ENCODE measurements at places on chromosomes 4 and X. TPM values are rescaled to one million over a fixed set of nuclear protein-coding genes. Genes with fewer than 3 reads are reported as not detected.

- peaks cover 7% of the 10 kb centered on the region for H3K4me1 ChIP-seq
- DNase-seq, result no peak
- H3K36me3 ChIP-seq, result no peaks in the 10 kb centered on the region
- H3K27ac ChIP-seq, result no peak overlapping the region
These were observed 217.5 kb downstream of the BANK1 start for GRCh38 chr4:102007959-102008425.

ITM2A gene
- total RNA-seq, result 148 TPM

DNA sequence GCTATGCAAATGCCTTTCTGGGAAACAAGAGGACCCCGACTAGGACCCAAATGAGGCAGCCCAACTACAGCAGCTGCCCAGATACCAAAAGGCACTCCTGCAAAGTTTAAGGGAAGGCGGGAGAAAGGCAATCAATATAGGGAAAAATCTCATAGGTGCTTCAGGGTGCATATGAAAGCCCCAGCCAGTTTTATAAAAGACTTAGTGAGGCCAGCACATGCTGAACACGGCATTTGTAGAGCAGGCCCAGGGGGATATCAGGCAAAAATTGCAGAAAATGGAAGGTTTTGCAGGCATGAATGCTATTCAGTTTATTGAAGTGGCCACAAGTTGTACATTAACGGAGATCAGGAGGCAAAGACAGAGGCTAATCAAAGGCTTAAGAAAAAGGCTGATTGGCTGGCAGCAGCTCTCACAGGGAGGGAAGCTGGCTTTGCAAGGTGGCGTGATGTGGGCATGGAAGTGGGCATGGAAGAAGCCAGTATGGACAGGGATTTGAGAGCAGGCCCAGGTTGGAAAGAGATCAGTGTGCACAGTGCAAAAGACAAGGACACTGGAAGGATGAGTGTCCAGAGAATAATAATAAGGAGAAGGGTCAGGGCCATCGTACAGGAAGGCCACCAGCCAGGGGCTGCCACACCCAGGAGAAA, 37.7 kb upstream of the UGT2B7 start:
- H3K4me1 ChIP-seq, result no peaks in the 10 kb centered on the region
- no peaks in the 10 kb centered on the region for H3K36me3 ChIP-seq
- no peaks in the 10 kb centered on the region for H3K27me3 ChIP-seq
- H3K27ac ChIP-seq, result no peak overlapping the region
- no peak for DNase-seq

NLGN3 gene
- total RNA-seq, result 1.6 TPM

TMEM150C gene
- total RNA-seq, result not detected

- no peak for DNase-seq
- no peaks in the 10 kb centered on the region for H3K36me3 ChIP-seq
- no peak overlapping the region for H3K27ac ChIP-seq
- H3K4me1 ChIP-seq, result no peaks in the 10 kb centered on the region
- no peak overlapping the region for H3K4me3 ChIP-seq
- no peaks in the 10 kb centered on the region for H3K27me3 ChIP-seq
These were observed 140.4 kb downstream of the MID1IP1 start for GRCh38 chrX:38941675-38942074.

SPATA4 gene
- not detected for total RNA-seq

DNA sequence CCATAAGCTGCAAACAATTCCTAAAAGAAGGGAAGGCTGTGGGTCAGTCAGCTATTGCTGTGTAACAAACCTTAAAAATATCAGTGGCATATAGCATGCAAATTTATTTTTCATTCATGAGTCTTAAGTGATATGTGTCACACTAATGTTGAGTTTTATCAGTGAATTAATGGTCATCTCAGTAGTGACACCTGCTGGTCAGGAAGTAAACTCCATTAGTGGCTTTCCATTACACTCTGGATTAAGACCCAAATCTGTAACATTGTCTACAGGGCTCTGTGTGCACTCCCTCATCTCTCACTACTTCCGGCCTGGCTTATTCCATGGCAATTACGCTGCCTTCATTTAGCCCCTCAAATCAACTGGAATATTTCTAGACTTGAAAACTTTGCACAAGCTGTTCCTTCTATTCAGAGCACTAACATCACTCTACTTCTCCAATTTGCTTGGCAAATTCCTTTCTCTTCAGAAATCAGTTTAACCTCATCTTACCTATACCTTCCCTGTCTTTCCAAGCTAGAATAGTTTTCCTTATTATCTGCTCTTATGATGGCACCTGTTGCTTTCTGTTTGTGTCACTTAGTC, 217.3 kb upstream of the TAPT1 start:
- H3K27me3 ChIP-seq, result no peaks in the 10 kb centered on the region
- H3K4me3 ChIP-seq, result no peak overlapping the region
- H3K36me3 ChIP-seq, result no peaks in the 10 kb centered on the region
- H3K4me1 ChIP-seq, result no peaks in the 10 kb centered on the region
- H3K27ac ChIP-seq, result no peak overlapping the region
- peak; percentile 15 for DNase-seq

GRCh38 chr4:84028340-84028739, 470.8 kb downstream of the NKX6-1 start:
- no peak overlapping the region for H3K4me3 ChIP-seq
- DNase-seq, result no peak
- H3K4me1 ChIP-seq, result no peaks in the 10 kb centered on the region
- no peaks in the 10 kb centered on the region for H3K36me3 ChIP-seq
- H3K27ac ChIP-seq, result no peak overlapping the region

- no peak for DNase-seq
- no peak overlapping the region for H3K27ac ChIP-seq
- H3K27me3 ChIP-seq, result peaks cover 68% of the 10 kb centered on the region
- H3K36me3 ChIP-seq, result peaks cover 8% of the 10 kb centered on the region
These were observed 528 bp upstream of the FGF2 start for GRCh38 chr4:122826079-122826527.

RASSF6 gene
- total RNA-seq, result not detected

DNA sequence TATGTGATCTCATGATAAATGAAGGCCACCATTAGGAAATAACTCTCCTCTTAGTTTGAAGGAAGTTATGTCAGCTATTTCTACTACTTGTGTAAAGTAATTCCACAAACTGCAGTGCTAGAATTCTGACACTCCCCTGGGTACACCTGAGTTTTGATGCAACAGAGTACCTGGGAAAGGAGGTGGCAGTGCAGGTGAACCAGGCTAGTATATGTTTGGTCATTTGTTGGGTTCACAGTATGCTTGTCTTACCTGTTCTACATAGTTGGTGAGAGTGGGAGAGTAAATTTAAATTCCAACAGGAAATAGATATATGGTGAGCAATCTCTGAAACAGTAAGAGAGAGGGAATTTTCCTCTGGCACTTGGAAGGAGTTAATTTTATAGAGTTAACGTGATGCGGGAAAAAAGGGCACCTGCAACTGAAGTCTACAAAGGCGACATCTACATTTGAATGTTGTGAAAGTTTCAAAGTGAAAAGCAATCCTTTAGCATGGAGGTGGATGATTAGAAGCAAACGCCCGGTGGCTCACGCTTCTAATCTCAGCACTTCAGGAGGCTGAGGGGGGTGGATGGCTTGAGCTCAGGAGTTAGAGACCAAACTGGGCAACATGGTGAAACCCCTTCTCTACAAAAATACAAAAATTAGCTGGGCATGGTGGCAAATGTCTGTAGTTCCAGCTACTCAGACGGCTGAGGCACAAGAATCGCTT, 8.3 kb upstream of the SLC10A6 start:
- H3K27me3 ChIP-seq, result no peaks in the 10 kb centered on the region
- no peaks in the 10 kb centered on the region for H3K4me1 ChIP-seq
- peak overlapping the region; percentile 7 for H3K27ac ChIP-seq
- no peak for DNase-seq
- H3K36me3 ChIP-seq, result no peaks in the 10 kb centered on the region

DNA sequence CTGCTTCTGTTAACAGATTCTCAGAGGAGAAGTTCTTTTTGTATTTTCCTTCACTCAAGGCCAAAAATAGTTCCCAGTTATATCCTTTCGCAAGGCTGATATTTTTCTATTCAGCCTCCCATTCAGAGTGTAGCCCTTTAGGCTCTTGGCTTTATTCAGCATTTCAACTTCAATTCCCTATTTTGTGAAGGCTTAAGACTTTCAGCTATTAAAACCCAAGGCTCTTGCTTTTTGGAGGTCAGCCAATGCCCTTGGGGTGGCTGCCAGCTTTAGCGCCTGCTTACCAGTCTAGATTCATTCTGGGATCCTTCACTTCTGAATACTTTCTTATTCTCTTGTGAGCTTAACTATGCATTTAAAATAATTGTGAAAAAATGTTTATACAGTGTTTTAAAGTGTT, 57.3 kb upstream of the ADGRA3 start:
- H3K36me3 ChIP-seq, result no peaks in the 10 kb centered on the region
- H3K27me3 ChIP-seq, result no peaks in the 10 kb centered on the region
- no peak for DNase-seq
- no peaks in the 10 kb centered on the region for H3K4me1 ChIP-seq

PGAM4 gene
- total RNA-seq, result not detected

DNA sequence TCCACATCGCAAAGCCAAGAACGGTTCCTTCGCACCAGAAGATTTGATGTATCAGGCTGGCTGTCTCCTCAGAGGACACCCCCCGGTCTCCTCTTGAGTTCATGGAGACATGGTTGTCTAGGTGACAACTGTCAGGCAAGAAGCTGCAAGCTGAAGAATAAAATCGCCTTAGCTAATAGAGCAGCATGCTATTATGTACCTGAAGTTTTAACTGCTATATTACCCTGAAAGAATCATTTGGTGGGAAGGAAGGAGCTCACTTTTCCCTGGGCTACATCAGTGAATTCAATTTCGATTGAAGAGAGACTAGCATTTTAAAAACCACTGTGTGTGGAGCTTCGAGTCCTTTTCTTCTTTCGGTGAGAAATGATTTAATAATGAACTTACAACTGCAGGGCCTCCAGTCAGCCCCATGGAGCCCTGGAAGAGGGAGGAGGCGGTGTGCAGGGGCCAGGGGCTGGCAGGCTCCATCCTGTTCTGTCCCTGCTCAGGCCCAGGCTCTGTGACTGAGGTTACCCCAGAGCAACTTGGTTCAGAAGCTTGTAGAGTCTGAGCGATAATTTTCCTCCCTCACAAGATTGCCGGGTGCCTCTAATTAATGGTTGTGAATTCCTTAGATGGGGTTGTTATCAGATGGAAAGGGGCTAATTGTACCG, 191.3 kb downstream of the MID1IP1 start:
- H3K36me3 ChIP-seq, result no peaks in the 10 kb centered on the region
- no peak overlapping the region for H3K4me3 ChIP-seq
- no peak overlapping the region for H3K27ac ChIP-seq
- no peak for DNase-seq

DNA sequence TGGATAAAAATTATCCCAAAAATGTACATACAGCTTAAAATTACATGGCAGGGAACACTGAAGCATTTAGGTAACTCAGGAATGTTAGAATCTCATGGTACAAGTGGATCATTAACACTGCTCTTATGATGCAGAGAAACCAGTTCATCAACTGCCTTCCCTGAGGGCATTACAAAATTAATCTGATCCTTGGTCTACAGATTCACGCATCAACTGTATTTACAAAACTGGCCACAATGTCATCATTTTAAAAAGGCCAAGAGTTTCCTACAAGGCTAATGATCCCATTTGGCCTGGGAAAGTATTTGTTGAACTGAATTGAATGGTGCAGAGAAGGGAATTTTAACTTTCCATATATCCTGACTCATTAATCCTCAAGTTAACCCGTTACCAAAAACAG, 84.6 kb downstream of the TSPAN5 start:
- H3K4me3 ChIP-seq, result no peak overlapping the region
- peaks cover 18% of the 10 kb centered on the region for H3K36me3 ChIP-seq
- H3K27ac ChIP-seq, result no peak overlapping the region
- no peaks in the 10 kb centered on the region for H3K27me3 ChIP-seq
- H3K4me1 ChIP-seq, result peaks cover 17% of the 10 kb centered on the region

ART3 gene
- total RNA-seq, result not detected

DNA sequence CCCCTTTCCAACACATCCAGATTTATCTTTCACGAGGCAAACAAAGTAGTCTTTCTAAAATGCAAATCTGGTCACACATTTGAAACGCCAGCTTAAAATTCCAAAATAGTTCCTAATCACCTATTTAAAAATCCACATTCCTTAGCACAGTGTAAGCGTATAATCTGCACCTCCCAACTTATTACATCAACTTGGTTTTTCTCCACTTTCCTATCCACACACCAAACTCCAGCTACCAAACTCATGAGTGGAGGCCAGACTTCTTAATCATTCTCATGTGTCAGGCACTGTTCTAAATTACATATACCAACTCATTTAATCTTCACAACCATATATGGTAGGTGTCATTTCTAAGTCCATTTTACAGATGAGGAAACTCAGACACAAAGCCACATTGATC, 33.8 kb downstream of the ENOX2 start:
- no peak for DNase-seq
- no peak overlapping the region for H3K4me3 ChIP-seq
- H3K4me1 ChIP-seq, result peaks cover 2% of the 10 kb centered on the region
- H3K36me3 ChIP-seq, result peaks cover 2% of the 10 kb centered on the region
- no peak overlapping the region for H3K27ac ChIP-seq

DNA sequence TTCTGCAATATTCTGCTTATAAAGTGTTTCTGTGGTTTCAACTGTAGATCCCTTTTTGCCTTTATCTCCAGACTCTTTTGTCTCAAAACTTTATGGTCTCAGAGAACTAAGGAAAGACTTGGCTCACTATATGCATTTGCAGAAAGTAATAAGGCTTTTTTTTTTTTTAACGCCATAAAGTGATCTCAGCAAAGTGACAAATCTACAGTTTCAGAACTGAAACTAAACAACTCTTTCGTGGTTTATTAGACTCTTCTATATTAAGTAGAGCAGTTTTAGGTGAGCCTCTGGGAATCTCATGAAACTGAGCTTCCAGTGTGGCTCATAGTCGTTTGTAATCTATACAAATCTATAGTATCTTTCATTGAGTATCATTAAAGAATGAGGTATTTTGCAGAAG, 15.3 kb downstream of the ATP7A start:
- H3K36me3 ChIP-seq, result peaks cover 12% of the 10 kb centered on the region
- no peak overlapping the region for H3K4me3 ChIP-seq
- no peak overlapping the region for H3K27ac ChIP-seq
- no peaks in the 10 kb centered on the region for H3K27me3 ChIP-seq

FAM53A gene
- total RNA-seq, result 0.99 TPM

DNA sequence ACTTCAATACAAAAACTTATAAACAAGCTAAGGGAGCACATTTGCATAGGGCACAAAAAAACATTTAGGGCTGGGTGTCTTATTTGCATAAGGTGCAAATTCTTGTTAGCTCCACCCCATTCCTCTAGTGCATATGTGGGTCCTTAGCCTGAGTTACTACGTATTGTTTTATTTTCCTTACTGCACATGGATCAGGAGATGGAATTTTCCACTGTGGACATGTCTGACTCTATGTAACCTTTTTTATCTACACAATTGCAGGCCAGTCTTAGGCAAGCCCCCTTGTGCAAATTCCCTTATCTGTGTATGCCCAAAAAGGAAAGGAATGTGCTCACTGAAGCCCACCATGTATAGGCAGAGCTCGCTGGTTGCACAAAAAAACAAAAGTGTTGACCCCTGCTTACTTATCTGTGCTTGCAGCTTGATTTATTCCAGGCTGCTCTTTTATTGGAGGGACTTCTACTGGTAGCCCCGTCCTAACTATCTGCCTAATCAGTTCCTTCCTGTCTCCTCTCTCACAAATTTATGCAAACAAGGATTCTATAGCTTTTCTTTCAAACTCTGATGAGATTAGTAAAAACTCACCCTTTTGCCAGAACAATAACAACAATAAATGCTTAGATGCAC, 359.0 kb upstream of the MAGEB16 start:
- no peaks in the 10 kb centered on the region for H3K27me3 ChIP-seq
- H3K36me3 ChIP-seq, result no peaks in the 10 kb centered on the region
- DNase-seq, result no peak
- no peak overlapping the region for H3K27ac ChIP-seq
- H3K4me1 ChIP-seq, result no peaks in the 10 kb centered on the region

GRCh38 chrX:17591741-17592110, 145.6 kb upstream of the SCML1 start:
- H3K36me3 ChIP-seq, result no peaks in the 10 kb centered on the region
- peak overlapping the region; percentile 10 for H3K4me3 ChIP-seq
- DNase-seq, result no peak
- H3K27me3 ChIP-seq, result peaks cover 5% of the 10 kb centered on the region
- peaks cover 21% of the 10 kb centered on the region for H3K4me1 ChIP-seq

Data from activated CD4-positive, alpha-beta T cell treated with anti-CD3 and anti-CD28 coated beads, Interleukin-2, amount 10 ng/mL, durations not matched to agents 7 days and 5 days (primary cell).